Stimulated activated CD8-positive, alpha-beta memory T cell treated with anti-CD3 and anti-CD28 coated beads, Interleukin-12 subunit alpha, Interleukin-12 subunit beta, amount 100 ng/mL, for 1 hour (primary cell): ENCODE measurements at places on chromosomes 6 and 20.
A peak's percentile ranks its signal among the peaks of the same experiment; 100 is the strongest.

- DNase-seq = peak; percentile 17
Observed at GRCh38 chr20:32018269-32019155, 8.3 kb downstream of the CCM2L start.

DNA sequence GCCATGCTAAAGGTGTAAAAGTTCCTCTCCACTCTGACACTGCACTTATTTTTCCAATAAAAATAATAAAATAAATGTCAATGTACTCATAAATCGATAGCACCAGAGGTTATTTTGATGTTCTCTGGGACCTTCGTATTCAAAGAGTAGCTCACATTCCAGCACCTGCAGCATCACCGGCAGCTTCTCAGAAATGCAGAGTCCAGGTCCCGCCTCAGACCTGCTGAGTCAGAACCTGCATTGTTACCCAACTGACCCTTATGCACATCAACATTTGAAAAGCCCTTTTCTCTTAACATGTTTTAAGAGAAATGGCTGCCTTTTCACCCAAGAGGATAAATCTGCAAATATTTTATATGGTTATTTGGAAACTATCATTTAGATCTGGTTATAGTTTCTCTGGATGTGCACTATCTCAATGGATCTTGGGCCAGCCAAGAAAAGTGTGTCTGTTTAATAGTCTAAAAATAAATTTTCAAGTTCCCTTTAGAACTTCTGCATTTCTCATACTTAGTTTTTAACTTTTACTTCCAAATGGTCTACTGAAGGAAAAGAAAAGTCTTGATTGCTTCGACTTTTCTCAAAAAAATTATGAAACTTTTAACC, 216.2 kb upstream of the PRDM1 start:
- DNase-seq = no peak

GRCh38 chr6:109164331-109164730, 69.0 kb downstream of the CEP57L1 start:
- no peak for DNase-seq

DNA sequence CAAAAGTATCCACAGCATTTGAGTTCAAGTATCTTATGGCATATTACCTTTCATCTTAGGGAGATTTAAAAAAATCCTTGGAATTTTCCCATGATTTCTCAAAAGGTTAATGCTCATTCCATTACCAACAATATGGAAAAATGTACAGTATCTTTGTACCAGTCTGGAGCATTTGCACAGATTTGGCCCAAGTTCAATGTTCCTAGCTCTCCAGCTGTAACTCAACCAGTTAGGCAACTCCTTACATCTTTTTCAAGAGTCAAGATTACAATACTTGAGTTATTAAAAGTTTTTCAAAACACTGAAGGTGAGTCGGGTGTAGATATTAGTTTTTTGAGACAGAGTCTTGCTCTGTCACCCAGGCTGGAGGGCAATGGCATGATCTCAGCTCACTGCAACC, 1.0 kb downstream of the OR2J2 start:
- no peak for DNase-seq

- DNase-seq = no peak
Observed at GRCh38 chr6:107666084-107666980, 157.8 kb downstream of the SCML4 start.

- DNase-seq = no peak
Observed at GRCh38 chr20:53599044-53599362, 5.4 kb upstream of the ZNF217 start.

DNA sequence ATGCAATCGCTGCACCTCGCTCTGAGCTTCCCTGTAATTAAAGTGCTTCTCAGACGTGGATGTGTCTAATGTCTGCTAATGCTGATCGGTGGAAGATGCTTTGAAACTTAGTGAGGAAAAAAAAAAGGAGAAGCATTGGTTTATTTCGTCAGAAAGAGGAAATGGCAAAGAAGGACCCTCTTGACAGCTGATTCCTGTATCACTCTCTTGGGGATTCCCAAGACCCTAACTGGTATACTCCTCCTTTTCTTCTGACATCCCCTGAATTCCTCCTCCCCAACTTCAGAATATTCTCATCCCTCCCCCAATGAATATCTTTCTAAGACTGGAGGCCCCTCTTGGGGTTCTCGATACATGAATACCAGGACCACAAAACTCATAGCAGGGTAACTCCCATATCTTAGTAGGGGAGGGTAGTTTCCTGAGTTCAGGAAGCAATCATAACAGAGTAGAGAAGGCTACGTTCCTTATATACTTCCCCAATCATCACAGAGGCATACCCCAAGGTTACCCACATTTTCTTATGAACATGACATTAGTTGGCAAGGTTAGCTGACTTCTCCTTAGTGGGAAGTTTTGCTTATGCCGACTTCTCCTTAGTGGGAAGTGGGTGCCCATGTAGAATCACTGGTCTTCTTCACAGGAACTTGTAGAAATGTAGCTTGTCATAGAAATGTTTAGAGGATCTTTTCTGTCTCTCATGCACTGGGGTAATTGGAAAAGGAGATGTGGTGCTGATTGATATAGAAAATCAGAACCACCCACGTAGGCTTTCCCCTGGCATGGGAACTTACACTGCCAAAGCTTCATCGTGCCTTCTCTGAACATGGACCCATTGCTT, 63.8 kb upstream of the ATXN1 start:
- DNase-seq = no peak

- DNase-seq = no peak
Observed at GRCh38 chr20:8291873-8292272, 159.8 kb downstream of the PLCB1 start.

GRCh38 chr6:147103007-147103406, 101.2 kb upstream of the STXBP5 start:
- DNase-seq = no peak
